ENCODE measurements at places on chromosomes 2 and 18.

DNA sequence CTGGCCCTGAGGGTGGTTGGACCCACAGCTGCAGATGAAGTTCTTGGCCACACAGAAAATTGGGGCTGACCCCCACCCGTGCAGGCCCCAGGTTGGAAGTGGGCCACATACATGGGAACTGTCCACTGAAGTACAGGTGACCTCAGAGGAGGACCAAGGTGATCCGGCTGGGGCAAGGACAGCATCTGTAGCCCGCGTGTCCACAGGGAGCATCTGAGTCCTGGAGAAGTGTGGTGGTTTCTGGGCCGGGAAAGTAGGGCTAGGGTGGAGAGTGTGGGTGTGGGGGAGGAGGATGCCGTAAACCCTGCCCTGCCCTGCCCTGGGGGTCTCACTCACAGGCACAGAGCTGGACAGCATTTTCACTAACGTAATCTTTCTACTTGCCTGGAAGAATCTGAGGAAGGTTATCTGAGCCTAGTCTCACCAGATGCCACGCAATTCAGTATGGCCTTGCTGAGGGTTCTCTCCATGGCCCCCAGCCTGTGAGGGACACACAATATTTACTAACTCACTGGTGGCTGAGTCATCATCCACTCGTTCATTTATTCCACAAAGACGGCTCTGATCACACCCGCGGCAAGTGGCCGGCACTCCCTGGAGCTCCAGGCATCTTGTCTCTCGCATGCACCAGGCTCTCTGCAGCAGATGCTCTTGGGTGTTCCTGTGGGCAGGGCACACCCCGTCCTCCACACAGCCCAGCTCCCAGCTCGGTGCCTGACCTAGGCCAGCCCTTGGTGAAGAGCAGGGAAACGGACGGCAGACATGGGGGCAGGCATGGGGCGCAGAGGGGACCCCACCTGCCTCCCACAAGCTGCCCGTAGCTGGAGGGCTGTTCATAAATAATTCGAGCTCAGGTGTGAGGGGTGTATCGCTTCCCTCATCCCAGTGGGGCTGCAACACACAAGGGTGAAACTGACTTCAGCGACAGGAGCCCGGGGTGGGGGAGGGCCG lies 51.2 kb downstream of the INHBB start:
- DNase-seq, result no peak

DNA sequence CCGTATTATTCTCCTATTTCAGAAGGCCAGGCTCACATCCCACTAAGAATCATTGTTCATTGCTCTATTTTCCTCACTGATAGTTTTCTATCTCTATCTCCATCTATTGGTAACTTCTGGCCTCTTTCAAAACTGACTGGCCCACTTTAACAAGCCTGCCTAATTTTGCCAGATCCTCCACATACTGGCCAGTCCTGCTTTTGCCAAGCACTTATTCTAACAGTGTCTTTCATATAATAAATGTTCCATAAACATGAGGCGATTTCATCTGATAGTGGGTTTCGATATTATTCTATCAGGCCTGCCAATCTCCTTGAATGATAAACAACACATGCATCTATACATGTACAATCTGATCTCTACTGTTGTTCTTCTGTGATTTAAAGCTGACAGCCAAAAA lies 125.9 kb upstream of the KCNH7 start:
- DNase-seq, result no peak

DNA sequence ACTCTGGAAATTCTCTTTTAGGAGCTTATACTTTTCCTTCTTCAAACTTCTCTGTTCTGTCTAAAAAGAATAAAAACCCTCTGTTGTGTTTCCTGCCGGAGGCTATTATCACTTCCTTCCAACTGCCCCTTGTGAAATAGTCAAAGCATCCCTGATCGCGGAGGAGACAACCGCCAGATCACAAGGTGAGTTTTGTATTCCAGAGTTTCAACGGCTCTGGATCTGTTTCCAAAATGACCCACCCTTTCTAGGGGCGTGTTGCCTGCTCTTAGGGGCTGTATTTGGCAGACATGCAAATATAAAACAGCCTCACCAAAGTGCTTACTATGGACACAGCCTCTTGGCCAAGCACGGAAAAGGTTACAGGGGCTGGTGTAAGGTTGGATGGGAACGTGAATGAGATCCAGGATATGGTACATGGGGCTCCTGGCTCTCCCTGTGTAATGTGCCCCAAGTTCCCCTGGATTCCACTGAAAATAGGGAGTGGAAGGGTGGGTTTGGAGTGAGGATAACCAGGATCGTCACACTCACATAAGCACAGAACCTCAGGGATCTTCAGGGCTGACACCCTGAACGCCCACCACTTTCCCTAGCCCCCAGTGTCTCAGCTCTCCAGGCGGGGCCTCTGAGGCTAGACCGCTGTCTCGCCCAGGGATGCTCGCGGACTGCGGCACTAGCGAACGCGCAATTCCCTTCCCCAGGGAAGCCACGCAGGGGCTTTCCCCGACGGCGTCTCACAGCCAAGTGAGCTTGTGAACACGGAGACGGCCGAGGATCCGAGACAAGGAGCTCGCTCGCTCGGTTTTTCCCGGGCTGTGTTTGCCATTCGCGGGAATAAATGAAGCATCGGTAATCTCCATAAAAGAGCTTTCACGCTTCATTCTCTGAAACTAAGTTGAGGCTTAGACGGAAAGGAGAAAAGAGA lies 14.4 kb downstream of the EN1 start:
- no peak for DNase-seq

DNA sequence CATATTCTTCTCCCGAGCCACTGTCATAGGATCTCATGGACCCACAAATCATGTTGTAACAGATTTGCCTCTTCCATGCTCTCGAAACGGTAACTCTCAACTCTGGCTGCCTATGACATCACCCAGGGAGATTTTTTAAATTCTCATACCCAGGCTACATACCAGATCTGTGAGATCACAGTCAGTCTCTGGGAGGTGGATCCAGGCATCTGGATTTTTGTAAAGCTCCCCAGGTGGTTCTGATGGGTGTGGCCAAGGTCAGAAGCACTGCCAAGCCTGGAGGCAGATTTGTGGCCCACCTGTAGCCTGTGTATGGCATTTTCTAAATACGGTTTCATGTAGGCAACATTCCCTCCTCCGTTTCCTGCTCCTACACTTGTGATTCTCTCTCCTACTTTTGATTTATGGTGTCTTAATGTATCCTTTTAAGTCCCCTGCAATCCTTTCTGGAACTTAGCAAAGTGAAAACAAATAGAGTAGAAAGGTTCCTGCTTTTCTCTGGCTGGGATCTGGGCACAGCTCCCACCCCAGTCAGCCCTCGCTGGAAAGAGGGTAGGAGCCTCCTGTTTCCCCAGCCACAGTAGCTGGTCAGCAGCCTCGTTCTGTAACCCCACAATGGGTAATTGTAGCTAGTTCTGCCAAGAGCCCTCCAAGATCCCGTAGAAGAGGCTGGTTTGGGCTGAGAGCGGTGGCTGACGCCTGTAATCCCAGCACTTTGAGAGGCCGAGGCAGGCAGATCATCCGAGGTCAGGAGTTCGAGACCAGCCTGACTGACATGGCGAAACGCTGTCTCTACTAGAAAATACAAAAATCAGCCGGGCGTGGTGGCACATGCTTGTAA lies 96.2 kb downstream of the KLHL29 start:
- DNase-seq, result no peak

GRCh38 chr18:7256618-7257425 lies 25.9 kb downstream of the LRRC30 start:
- no peak for DNase-seq

DNA sequence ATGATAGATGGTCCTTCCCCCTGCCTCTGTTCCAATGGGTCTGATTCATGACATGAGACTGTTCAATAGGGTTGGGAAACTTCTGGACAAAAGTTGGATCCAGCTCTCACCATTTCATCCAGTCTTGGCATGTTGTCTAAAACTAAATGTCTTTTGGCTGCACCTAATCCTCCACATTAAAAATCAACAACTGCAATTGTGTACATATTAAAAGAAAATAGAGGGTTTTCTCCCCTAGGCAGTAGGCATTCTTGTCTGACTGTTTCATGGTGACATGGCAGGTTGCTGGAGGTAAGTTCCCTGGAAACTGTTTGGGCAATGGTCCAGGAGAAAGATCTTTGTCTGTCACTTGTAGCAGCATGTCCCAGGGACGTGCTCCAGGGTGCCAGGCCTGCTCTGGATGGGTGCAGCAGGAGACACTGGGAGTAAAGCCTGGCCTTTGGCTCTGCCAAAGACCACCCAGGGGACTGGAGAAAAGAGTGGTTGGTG lies 135.8 kb downstream of the TCF4 start:
- no peak for DNase-seq

GRCh38 chr2:3349211-3349693 lies 28.4 kb downstream of the EIPR1 start:
- DNase-seq, result no peak

DNA sequence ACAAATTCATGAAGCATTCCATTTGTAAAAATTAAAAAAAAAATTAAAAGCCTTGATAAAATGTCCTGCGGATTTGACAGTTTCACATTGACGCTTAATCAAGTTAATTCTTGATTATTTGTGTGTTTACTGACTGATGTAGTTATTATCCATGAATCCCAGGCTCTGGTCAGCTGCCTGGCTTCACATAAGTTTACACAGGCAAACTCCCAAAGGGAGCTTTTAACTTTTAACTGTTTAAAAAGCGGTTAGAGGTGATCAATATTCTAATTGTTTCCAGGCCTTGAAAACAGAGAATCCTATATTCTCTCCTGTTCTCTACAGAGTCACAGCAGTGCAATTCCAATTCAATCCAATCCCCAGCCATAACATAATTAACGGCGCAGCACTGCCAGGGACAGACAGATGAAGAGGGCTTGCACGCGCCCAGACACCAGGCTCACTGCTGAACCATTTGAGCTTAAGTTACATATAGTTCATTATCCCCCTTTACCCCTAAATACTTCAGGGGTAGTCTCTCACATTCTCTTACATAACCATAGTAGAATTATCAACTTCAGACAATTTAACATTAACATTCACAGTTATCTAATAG lies 47.5 kb downstream of the ATP8B1 start:
- DNase-seq, result no peak

DNA sequence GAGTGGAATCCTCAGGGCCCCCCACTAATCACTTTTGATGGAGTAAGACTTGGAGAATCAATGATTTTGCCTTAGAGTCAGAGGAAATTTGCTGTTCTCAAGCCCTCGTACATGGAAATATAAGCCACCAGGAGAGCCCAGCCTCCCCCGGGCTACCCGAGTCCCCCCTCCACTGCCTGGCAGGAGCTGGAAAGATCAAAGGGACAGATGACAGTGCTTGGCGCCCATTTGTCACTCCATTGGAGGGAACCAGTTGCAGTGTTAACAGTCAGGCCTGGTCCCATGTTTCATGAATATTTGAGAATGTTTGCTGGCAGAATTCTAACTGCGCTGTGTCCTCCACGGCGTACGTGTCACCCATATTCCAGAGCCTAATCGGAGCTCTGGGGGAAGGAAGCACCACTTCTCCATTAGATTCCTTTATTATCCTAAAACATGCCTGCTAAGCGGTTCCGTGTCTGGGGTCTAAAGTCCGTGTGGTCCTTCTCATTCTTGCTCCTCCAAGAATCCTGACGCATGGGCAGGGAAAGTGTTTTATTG lies 202.4 kb downstream of the KLHL29 start:
- DNase-seq, result no peak

- DNase-seq, result no peak
These were observed 44.1 kb downstream of the MRPS5 start for GRCh38 chr2:95077530-95077825.

All from activated gamma-delta T cell treated with Interleukin-2 at 50 U/mL for 16 hours (primary cell).